Lower leg skin (tissue), 4 donors: ENCODE measurements at places on chromosomes 1 and 21. TPM values are rescaled to one million over a fixed set of nuclear protein-coding genes. Genes with fewer than 3 reads are reported as not detected.

Gene TDRD10
- total RNA-seq, result 0.57 TPM

Gene LHX8
- total RNA-seq, result not detected

Gene F5
- 3.4 TPM for total RNA-seq

- no peak for DNase-seq
These were observed 654 bp upstream of the ARHGEF2 start for GRCh38 chr1:155978973-155979429.

DNA sequence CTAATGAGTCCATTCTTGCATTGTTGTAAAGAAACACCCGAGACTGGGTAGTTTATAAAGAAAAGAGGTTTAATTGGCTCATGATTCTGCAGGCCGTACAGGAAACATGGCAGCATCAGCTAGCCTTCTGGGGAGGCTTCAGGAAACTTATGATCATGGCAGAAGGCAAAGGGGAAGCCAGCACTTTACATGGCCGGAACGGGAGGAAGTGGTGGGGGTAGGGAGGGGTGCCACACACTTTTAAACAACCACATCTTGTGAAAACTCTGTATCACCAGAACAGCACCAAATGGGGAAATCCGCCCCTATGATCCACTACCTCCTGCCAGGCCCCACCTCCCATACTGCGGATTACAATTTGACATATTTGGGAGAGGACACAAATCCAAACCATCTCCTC lies 43.9 kb downstream of the NOS1AP start:
- no peak for DNase-seq

GRCh38 chr1:171438441-171438840 lies 46.9 kb upstream of the PRRC2C start:
- DNase-seq, result peak; percentile 90

DNA sequence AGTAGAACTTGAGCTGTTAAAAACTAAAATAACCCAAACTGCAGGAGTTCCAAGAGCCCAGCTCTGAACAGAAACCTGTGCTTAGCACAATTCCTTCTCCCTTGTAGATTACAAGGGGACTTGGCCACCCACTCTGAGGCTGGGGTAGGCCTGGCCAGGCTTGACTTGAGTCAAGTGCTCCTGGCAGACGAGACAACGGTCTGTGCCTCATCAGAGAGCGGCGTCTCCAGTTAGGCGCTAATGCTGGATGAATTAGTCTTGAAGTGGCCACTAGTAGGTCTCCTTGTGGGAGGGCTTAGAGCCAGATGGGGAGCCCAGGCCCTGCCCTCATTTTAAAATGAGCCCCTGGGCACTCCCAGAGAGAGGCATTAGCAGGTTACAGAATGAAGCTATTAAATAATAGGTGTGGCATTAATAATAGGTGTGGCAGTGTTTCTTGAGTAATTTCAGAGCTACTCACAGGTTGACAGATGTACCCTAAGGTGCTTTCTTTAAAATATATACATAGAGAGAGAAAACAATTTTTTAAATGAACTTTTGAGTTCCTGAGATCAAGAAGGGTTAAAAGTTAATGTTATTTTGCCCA lies 1.1 kb downstream of the EEIG2 start:
- DNase-seq, result peak; percentile 91
